ENCODE measurements at places on chromosomes 5 and 9.

DNA sequence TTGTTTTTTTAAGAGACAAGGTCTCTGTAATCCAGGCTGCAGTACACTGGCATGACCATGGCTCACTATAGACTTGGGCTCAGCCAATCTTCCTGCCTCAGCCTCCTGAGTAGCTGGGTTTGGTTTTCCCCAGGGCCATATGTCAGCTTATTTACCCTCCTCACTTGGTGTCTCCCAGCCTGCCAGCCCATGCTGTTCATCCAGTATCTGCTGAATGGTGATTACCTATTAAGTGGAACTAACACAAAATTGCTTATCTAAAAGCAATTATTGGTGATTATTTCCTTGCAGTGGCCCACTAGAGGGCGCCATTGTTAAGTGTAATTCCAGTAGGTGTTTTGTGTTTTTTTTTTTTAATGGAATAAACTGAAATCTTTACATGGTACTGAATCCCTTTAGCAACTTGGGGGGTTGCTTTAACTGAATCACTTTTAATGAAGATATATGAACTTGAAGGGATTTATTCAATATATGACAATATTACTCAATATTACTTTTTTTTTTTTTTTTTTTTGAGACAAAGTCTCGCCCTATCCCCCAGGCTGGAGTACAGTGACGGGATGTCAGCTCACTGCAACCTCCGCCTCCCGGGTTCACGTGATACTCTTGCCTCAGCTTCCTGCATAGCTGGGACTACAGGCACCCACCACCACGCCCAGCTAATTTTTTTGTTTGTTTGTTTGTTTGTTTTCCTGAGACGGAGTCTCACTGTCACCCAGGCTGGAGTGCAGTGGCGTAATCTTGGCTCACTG lies 13.8 kb downstream of the EXOSC2 start:
- peak; percentile 63 for DNase-seq

GRCh38 chr9:34684145-34684544 lies 6.9 kb downstream of the CCL19 start:
- DNase-seq = no peak

DNA sequence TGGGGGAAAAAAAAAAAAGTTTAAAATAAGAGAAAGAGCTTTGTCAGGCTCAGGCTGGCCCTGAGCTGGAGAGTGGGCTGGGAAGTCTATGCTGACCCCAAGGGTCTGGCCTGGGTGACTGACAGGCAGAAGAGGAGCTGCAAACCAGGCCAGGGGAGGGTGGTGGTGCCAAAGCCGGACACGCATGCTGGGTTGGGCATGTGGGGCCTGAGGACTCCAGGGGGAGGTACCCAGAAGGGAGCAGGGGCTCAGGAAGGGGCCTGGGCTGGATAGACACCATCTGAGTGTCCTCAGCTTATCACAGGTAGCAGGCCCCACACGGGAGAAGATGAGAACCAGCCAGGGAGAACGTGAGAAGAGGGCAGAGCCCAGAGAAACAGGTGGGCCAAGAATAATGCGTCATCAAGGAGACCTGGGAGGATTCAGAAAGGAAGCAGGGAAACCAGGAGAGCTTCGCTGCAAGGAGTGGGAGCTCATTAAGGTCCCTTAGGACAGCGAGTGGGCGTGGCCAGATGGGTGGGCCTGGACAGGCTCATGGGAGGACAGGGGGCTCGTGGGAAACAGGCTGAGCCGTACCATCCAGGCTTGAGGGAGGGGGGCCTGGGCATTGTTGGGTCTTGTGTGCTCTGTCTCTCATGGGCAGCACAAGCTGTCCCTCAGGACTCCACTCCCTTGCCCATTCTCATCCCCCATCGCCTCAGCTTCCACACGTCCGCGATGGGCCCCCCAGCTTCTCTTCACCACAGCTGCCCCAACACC lies 16.0 kb downstream of the TMOD1 start:
- no peak for DNase-seq

DNA sequence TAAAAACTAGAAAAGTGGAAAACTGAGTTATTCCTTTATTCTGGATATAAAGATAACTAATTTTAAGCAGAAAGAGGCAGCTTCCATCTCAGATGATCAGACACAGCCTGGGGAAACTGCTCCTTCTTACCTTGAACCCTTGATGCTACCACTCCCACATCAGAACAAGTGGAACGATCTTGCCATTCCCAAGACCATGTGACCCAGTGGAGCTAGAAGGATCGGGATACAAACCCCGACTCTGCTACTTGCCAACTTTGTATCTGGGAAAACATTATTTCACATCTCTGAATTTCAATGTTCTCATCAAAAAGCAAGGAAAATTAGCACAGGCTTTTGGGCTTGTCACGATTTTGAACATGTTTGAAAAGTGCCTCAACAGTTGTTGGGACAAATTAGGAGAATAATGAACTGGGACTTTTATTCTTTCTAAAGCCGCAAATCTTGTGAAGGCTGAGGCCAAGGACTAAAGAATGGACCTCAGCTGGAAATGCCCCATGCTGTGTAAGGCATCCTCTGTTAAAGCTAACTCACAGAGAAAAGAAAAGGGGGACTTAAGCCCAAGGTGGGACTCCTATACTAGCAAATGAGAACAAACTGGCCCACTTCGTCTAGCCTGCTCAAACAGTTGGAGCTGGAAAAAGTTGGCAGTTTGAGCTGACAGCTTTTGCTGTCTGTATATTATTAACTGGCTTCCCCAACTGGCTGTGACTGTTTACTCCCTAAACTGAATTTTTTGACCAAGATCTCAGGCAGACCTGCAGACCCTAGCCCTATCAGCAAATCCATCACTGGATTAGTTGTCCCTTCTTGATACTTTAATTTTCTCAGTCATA lies 552.3 kb downstream of the EFNA5 start:
- DNase-seq = no peak

- no peak for DNase-seq
These were observed 756.4 kb upstream of the DMAC1 start for GRCh38 chr9:8555762-8556500.

DNA sequence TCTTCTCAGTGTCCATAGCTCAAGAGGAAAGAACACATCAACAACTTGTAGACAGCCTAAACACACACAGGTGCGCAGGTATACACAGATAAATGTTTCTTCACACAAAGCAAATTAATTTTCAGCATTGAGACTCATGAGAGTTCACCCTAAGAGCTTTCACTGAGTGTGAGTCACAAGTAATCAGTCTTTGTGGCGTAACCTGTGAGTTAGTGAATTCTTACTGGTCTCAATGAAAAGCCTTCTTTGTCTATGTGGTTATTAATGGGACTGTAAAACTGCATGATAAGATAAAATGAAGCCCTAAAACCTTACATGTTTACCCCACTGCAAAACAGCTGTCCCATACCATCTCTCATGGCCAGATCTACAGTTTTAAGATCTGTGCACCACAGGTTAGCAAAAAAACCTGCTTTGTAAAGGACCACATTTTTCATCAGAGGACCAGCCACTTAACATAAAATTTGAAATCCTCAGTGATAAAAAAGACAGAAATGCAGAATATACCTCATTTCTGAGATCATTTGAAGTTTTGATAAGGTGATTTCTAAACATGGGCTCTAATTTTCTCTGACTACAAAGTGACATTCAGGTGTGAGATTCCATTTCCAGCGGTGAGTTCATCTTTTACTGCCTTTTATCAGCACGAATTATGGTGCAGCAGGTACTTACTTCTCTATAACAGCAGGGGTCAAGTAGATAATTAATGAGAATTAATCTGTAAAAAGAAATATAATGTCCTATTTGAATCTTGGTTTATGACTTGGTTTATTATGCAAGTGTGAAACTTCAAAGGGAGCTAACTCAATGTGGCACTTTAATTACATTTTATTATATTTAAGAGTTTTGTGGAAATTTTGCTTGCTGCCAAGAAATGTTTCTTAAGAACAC lies 335.7 kb upstream of the PIK3R1 start:
- no peak for DNase-seq

- no peak for DNase-seq
These were observed 56.4 kb downstream of the PFDN1 start for GRCh38 chr5:140246378-140247122.

GRCh38 chr9:112422417-112423148 lies 42.7 kb downstream of the HSDL2 start:
- no peak for DNase-seq

- no peak for DNase-seq
These were observed 4.3 kb downstream of the NPR2 start for GRCh38 chr9:35795695-35796094.

DNA sequence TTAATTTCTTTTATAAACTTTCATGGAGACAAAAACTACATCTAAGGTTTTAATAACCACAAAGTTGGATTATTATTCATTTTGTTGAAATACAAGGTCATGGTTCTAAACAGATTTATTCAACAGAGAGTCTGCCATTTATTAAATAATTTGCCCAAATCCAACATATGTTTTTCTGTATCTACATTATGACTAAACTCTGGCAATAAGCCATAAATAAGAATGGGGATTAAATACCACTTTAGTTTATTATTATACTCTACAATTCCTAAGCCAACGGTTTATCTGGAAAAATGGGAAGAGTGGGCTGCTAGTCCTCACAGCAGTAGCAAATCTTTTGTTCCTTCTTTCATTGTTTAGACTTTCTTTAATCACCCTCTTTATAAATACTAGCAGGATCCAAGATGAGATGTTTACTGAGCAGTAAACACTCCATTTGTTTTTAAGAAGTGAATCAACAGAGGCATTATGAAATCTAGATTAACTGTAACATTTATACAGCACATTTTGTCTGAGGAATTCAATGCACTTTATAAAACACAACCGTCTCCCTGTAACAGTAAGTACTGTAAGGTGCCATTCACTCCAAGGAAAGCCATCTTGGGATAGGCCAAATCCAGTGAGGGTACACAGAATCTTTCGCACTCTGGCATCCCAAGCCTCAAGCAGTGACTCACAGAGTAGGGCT lies 89.7 kb downstream of the DROSHA start:
- DNase-seq = no peak

GRCh38 chr9:136902259-136902821 lies 16.0 kb downstream of the TRAF2 start:
- no peak for DNase-seq

GRCh38 chr5:15064396-15064795 lies 192.8 kb upstream of the ANKH start:
- DNase-seq = no peak

- DNase-seq = no peak
These were observed 306.6 kb downstream of the PLK2 start for GRCh38 chr5:58153255-58153654.

DNA sequence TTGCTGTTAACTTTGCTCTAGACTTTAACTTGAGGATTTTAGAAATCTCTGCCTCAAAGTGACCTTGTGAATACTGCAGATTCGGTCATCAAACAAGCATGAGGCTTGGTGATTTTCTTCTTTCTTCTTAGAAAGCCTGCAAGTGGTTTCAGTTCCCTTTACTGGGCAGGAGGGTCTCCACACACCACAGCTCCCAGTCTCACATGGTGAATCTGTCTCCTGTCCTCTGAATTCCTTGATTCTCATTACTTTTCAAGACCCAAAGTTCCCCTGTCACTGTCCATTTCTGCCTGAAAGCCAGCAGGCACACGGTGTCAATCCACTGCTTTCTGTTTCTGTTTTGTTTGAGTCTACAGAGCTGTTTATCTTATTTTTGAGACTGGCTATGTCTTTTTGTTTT lies 14.1 kb downstream of the HSPB3 start:
- DNase-seq = no peak

- no peak for DNase-seq
These were observed 23.9 kb downstream of the ZNF474 start for GRCh38 chr5:122153230-122153629.

DNA sequence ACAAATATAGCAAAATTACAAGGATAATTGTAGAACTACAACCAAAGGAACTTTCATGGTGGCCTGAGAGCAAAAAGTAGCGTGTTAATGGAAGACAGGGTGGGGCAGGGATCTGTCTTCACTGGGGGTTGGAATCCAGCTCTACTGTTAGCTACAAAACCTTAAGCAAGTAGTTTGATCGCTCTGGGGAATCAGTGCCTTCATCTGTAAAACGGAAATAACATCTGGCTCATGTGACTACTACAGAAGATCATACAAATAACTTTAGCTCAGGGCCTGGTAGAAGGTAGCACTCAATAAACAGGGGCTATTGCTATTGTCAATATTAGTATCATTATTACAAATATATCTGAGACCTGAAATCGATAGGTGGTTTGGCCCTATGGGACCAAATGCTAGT lies 40.4 kb downstream of the ZNF608 start:
- DNase-seq = no peak

- no peak for DNase-seq
These were observed 131.1 kb downstream of the ACTL7B start for GRCh38 chr9:108724652-108725051.

- no peak for DNase-seq
These were observed 76.7 kb upstream of the IFNE start for GRCh38 chr9:21558615-21559401.

GRCh38 chr5:125346316-125346715 lies 599.9 kb upstream of the ZNF608 start:
- DNase-seq = no peak

GRCh38 chr5:10513501-10514442 lies 50.1 kb upstream of the ANKRD33B start:
- peak; percentile 73 for DNase-seq

DNA sequence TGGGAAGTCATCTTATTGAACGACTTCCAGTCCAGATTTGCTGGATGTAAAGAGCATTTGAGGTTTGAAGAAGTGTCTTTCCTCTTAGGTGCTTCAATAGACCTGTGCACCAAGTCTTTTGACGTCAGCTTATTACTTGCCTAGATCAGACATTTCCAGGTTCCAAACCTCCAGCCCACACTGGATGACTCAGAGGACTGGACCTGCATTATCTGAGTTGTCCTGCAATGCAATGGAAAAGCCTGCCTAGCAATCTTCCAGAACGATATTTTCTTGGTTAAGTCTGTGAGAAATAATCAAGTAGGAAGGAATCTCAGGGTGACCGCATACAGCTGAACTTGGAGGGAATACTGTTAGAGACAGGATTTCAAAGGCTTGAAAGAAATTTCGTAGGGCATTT lies 147.2 kb upstream of the MOCS2 start:
- no peak for DNase-seq

Measured in ecto neural progenitor cell (in vitro differentiated cells).